ENCODE measurements at places on chromosomes 1 and 21.

DNA sequence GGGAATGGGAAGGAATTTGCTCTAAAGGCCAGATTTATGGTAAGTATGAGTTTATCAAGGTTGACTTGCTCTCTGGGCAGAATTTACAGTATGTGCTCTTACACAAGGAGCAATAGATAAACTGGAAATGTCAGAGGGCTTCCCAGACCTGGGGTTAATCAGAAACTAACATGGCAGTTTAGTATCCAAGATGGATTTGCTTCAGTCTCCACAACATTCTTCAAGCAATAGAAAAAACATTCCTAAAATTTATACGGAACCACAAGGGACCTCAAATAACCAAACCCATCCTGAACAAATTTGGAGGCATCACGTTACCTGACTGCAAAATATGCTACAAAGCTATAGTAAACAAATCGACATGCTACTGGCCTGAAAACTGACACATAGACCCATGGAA, 606.7 kb upstream of the CHRM3 start:
- no peak for DNase-seq

DNA sequence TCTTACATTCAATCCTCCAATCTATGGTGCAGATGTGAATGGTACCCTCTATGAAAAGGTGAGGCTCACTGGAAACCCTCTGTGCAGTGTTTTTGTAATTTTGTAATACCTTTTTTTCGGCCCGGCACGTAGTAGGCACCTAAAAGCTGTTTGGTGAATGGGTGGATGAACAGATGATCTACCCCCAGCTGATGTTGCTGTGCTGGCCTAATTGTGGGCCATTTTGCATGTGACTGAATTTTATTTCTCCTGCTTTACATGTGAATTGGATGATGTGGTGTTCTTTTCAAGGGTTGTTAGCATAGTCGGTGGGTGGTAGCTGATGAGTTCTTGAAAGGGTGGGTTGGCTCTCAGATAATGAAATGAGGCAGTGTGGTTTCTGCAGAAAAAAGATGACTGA, 10.4 kb downstream of the KDM4A start:
- DNase-seq: peak; percentile 47

GRCh38 chr1:89198081-89198480, 661 bp downstream of the GBP4 start:
- DNase-seq: no peak

DNA sequence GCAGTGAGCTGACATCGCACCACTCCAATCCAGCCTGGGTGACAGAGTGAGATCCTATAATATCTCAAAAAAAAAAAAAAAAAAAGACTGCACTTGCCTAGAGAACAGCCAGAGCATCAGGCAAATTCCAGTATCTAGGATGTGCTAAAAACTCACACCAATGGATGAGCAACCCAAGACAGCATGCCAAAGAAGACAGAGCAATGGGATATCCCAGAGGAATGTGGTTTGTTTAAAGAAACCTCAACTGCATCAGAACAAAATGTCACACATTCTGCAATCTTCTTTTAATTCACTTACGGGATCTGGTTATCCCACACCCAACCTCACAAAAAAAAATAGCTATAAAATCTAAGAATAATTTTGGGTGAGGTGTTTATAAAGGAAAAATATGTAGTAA, 7.3 kb downstream of the KCNH1 start:
- no peak for DNase-seq

GRCh38 chr1:14954210-14954609, 199.3 kb upstream of the TMEM51 start:
- DNase-seq: no peak

DNA sequence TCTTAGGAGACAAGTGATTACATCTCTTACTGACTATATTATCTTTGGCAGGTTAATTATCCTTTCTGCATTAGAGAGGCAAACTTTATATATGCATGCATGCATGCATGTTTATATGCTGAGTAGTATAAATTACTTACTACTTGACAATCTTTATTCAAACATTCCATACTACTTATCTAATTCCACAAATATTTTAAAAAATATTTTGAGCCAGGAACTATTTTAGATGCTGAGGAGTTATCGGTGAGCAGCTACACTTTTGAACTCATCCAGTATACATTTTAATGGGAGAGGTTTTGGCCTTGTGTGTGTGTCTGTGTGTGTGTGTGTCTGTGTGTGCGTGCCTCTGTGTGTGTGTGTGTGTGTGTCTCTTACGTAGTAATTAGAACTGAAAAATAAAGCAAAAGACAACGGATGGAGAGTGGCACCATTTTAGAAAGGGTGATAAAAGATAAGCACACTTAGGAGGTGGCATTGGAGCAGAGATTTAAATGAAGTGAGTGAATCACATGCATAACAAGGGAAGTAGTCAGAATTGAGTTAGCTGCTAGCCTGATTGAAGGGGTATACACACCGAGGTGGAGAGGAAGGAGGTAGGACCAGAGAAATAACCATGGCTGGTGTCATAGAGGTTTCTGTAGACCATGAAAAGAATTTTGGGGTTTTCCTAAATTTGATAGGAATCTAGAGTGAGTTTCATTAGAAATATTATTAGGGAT, 1488.4 kb downstream of the MRPL39 start:
- DNase-seq: no peak

- DNase-seq: peak; percentile 11
Observed at GRCh38 chr1:7727809-7728471, 43.2 kb upstream of the VAMP3 start.

DNA sequence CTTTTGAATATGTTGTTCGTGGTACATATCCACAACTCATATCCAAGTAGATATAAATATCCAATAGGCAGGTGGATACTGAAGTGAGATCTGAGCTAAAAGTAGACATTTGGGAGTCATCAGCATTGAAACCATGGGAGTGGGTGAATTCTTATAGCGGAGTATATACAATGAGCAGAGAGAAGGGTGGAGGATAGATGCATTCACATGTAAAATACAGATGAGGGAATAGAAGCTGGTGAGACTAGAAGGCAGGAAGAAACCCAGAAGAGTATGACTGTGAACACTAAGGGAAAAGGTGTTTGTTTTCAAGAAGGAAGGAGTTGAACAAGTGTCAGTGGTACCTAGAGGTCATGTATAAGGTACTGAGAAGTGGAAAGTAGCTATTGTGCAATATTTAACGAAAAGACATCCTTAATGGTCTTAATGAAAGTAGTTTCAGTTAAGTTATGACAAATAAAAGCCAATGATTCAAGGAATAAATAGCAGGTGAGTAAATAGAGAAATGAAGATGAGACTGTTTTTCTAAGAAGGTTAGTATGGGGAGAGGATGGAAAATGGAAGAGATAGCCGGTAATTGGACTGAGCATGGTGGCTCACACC, 181.6 kb upstream of the CACYBP start:
- no peak for DNase-seq

- no peak for DNase-seq
Observed at GRCh38 chr1:183776731-183777130, 28.2 kb upstream of the RGL1 start.

DNA sequence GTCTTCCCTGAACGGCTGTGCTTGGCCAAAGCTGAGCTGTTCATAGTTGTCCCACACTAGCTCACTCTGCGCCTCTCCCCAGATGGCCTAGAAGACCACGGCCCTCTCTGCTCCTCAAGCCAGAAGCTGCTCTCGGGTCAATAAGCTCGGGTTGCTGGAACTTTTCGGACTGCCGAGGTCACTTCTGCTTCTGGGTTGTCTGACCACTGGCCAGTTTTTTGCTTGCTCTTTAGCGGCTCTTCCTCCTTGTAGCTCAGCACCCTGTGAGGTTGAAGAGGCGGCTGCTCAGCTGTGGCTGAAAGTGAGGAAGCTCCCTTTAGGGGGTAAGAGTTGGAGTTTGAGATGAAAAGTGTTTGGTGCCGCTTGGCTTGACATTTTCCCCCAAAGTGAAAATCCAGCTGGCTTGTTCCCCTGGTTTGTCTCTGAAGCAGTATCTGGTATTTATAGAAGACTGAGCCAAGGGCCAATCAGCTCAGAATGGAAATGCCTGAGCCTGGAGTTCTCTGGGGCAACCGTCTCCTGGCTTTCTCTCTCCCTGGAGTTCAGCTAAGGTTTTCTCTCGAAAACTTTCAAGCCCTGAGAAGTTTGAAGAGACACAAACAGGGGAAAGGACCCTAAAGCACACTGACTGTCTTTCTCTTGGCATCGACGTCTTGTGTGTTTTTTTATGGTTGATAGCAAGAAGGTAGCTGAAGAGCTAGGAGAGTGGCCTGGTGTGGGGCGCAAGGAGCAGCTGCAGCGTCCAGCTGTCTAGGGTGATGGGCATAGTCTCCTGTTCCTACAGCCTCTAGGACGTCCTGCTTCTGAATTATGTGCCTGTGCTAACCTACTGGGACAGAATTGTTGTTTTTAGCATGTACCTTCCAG, 72.0 kb downstream of the SYT6 start:
- DNase-seq: no peak

All from NCI-H526 (cell line).